ENCODE measurements at places on chromosomes 7 and 10. TPM values are rescaled to one million over a fixed set of nuclear protein-coding genes. Genes with fewer than 3 reads are reported as not detected.

The CYP2C8 gene
- total RNA-seq: 1,710 TPM

The SH2B2 gene
- total RNA-seq: 1.7 TPM

The CALHM2 gene
- 2.3 TPM for total RNA-seq

The PIP gene
- not detected for total RNA-seq

The SLC13A1 gene
- total RNA-seq: not detected

The TMEM184A gene
- total RNA-seq: 31.0 TPM

The MLXIPL gene
- total RNA-seq: 552 TPM

The PAX4 gene
- total RNA-seq: not detected

The MMRN2 gene
- total RNA-seq: 11.8 TPM

The MBL2 gene
- 140 TPM for total RNA-seq

The EGFR gene
- 94.2 TPM for total RNA-seq

The TCF7L2 gene
- 17.0 TPM for total RNA-seq

The PAPOLB gene
- total RNA-seq: not detected

The DGKI gene
- total RNA-seq: 0.06 TPM

The FAM24B gene
- total RNA-seq: not detected

The GRID1 gene
- 0.59 TPM for total RNA-seq

The PRRT4 gene
- not detected for total RNA-seq

The ADGRA1 gene
- total RNA-seq: 0.16 TPM

The CPA4 gene
- total RNA-seq: not detected

The EBF3 gene
- not detected for total RNA-seq

The MAT1A gene
- 919 TPM for total RNA-seq

The ADAM12 gene
- 0.06 TPM for total RNA-seq

The NUTM2A gene
- total RNA-seq: 0.51 TPM

The CTAGE8 gene
- total RNA-seq: 0.81 TPM

The RNF32 gene
- total RNA-seq: 0.66 TPM

The CDCA7L gene
- 4.2 TPM for total RNA-seq

The GIMAP8 gene
- total RNA-seq: 3.3 TPM

The CCDC172 gene
- not detected for total RNA-seq

The HOXA2 gene
- total RNA-seq: 0.19 TPM

The ANXA8 gene
- 1.7 TPM for total RNA-seq

The ARPC1B gene
- 27.5 TPM for total RNA-seq

The ATOH7 gene
- total RNA-seq: 1.1 TPM

The ACBD7 gene
- total RNA-seq: not detected

The SPDYE6 gene
- total RNA-seq: not detected

The CRYGN gene
- total RNA-seq: not detected

The LRRD1 gene
- not detected for total RNA-seq

The RNF148 gene
- total RNA-seq: 0.58 TPM

The LUC7L2 gene
- total RNA-seq: 36.0 TPM

The GIMAP6 gene
- total RNA-seq: 4.7 TPM

The LSM5 gene
- total RNA-seq: 19.1 TPM

The IFIT2 gene
- total RNA-seq: 10.8 TPM

The SAP25 gene
- total RNA-seq: 1.1 TPM

The ING3 gene
- 6.4 TPM for total RNA-seq

The CPA5 gene
- not detected for total RNA-seq

The METTL27 gene
- 1.4 TPM for total RNA-seq

The CACNA2D1 gene
- 2.1 TPM for total RNA-seq

The CFAP46 gene
- total RNA-seq: 0.22 TPM

The GBX1 gene
- not detected for total RNA-seq

The THSD7A gene
- 1.1 TPM for total RNA-seq

The AKR1D1 gene
- 332 TPM for total RNA-seq

The HTR5A gene
- total RNA-seq: not detected

The TMEM178B gene
- total RNA-seq: 0.53 TPM

The C7orf33 gene
- total RNA-seq: not detected

The MGAM2 gene
- 0.51 TPM for total RNA-seq

The CREB5 gene
- 1.1 TPM for total RNA-seq

The TNS3 gene
- total RNA-seq: 88.9 TPM

The TAS2R60 gene
- total RNA-seq: not detected

All from right lobe of liver (tissue), 6 donors.